Brain (organoid and tissue), 16 donors: ENCODE measurements at places on chromosomes 6 and 20.

DNA sequence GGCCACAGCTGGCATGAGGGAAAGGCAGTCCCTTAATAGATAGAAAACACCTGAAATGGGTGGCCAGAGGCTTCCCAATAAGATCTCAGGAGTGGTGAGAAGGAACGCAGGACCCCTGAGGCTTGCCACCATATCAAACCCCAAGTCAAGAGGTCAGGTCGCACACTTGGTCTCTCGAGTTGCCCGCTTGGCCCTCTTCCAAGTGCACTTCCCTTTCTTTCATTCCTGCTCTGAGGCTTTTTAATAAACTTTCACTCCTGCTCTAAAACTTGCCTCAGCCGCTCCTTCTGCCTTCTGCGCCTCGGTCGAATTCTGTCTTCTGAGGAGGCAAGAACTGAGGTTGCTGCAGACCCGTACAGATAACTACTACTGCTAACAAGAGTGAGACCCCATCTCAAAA is 64.2 kb downstream of the SLC2A10 start:
- no peak for DNase-seq

DNA sequence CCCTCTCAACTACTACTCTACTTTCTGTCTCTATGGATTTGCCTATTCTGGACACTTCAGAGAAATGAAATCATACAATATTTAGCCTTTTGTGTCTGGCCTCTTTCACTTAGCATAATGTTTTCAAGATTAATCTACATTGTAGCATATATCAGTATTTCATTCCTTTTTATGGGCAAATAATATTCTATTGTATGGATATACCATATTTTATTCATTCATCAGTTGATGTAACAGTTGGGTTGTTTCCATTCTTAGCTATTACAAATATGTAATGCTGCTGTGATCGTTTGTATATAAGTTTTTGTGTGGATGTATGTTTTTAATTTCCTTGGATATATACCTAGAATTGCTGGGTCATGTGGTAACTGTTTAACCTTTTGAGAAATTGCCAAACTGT is 23.4 kb downstream of the FAM184A start:
- DNase-seq = no peak

DNA sequence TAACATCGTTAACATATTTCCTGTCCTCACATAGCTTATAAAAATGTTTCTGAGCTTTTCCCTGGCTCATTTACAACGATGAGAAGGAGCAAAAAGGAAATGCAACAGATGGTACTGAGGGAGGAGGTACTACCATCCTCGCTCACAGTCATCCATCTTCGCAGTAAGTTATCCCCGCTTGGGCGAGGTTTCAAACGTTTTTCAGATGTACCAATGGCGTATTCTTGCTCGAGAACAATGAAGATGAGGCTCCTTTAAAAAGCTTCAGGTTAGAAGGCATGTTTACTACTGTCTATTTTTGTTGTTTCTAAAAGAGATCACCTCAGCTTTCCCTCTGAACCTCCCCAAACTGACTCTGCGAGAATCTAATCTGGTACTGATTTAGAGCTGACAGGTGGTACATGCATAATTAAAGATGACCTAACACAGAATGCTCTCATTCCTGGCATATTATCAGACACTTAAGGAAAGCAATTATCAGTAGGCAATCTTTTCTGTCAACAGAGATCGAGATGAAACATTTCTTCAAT is 178.7 kb downstream of the GJA10 start:
- DNase-seq = peak; percentile 98

GRCh38 chr6:101811108-101811507 is 417.6 kb downstream of the GRIK2 start:
- no peak for DNase-seq

GRCh38 chr20:11965602-11966001 is 47.9 kb downstream of the BTBD3 start:
- no peak for DNase-seq
